M059J (cell line): ENCODE measurements at places on chromosomes 6 and 20.

DNA sequence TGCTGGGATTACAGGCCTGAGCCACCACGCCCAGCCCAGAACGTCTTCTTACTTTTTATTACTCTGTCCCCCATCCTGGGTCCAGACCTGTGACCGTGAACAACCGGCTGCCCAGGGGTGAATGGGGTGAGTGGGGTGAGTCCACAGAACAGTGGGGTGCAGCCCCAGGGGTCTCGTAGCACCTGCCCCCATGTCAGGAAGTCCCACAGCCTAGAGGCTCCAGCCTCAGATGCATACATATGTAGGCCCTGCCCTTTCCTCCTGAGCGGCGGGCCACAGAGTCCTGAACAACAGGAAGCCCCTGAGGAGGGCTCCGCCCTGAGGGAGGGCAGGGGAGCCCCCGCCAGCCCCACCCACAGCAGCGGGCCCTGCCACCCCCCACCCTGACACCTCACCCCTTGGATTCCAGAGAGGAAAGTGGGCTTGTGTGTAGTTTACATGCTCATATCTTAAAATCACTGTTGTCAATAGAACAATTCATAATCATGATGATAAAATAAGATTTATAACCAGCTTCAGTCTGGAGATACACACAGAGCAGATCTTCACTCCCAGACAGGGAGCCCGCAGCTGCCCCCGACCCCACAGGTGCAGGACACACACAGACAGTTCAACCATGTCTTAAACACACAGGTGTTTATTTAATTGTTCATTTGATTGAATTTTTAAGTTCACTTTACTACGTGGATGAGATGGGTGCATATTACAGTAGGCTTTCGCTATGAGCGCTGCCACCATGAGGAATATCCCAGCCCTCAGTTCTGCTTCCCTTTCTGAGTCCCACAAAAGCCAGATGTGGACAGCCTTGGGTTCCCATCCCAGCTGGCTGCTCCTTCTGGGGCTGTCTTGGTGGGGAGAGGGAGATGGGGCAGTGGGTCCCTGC, 12.4 kb upstream of the GMEB2 start:
- no peak for DNase-seq

- DNase-seq: no peak
Measured at GRCh38 chr20:17733767-17734304, 34.1 kb downstream of the BANF2 start.

DNA sequence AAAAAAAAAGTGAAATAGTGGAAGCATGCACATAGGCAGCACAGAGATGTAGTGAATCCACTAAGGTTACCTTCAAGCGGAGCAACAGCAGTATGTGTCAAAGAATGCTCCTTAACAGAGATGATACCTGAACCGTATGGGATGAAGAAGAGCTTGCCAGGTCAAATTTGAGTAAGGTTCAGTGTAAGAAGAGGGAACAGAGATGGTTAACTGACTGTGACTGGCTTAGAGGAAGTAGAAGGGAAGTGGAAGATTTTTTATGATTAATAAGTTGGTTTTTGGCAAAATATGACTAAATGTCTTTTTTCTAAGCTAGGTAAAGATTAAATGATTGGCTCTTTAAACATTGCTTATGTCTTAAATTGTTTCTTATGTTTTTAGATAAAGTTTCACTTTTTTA, 52.6 kb upstream of the C20orf144 start:
- DNase-seq: no peak

DNA sequence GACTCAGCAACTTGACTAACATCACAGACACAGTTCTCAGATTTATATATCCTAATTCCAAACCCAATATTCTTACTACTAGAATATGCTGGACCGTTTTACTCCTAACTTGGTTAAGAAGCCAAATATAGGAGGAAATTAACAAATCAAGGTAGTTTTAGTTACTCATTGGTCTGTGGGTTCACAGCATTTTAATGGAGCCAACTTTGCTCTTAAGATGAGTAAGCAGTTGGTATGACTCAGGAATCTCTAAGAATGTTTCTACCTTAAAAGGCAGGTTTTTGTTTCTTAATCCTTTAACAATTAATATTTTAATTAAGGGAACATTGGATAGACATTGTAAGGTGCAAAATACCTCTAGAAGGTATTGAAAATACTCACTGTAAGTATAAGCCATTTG, 31.6 kb downstream of the OPRM1 start:
- DNase-seq: peak; percentile 64

DNA sequence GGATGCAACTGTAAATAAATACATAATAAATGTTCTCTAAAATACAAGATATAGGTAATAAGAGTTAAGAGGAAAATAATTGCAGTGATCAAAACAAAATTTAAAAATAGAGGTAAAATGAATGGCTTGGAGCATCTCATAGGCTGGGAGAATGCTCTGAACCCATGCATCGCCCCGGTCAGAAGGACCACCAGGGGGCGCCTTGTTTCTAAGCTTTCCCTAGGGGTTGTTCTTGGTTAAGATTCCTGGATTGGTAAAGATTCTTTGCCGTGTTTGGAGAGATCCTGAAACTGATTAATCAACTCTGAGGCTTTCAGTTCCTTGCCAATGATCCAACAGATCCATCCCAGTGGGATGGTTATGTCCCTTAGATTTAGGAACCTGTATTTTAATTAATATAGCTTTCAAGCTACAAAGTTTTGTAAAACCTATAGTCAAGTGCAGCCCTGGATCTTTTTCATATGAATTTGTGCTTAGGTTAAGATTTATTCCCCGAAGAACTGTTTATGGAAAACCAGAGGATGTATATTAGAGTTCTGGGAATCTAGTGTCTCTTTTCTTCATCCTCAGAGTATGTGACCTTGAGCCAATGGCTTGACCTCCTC, 45.3 kb upstream of the PRELID3B start:
- peak; percentile 65 for DNase-seq

GRCh38 chr20:44017905-44018258, 103.2 kb downstream of the TOX2 start:
- no peak for DNase-seq

GRCh38 chr6:169802790-169803189, 51.4 kb downstream of the ERMARD start:
- DNase-seq: no peak

DNA sequence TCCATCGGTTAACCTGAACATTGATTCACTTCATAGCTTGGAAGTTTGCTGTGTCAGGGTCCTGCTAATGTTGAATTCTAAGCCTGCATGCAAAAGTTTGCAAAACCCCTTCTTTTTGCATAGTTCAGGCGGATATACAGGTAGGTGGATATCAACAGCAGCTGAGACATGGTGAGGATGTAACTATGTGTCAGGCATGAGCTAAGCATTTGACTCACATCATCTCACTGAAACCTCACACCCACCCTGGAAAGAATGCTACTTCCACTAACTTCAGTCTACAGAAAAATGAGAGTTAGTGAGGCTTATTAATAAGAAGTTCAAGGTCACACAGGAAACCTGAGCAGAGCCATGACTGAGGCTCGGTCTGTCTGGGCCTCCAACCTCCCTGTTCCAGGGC, 276.9 kb downstream of the BMP7 start:
- DNase-seq: peak; percentile 46

- DNase-seq: peak; percentile 32
Measured at GRCh38 chr6:89655122-89655521, 16.6 kb upstream of the LYRM2 start.

DNA sequence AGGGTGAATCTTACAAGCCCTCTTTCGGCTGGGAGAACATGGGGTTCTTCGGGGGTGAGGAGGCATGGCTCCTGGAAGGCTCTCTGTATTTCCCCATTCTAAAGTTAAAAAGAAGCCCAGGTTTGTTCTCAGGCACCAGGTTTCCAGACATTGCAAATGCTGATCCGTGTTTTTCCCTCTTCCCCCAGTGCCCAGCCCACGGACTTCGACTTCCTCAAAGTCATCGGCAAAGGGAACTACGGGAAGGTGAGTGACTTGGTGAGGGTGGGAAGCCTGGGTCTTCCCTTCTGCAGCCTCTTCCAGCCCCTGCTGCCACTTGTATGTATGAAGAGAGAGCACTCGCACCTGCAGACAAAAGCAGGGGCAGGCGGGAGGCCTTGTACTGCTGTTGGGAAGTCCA, 8.7 kb downstream of the SGK2 start:
- DNase-seq: no peak

- no peak for DNase-seq
Measured at GRCh38 chr20:1334761-1335160, 5.8 kb upstream of the SDCBP2 start.

DNA sequence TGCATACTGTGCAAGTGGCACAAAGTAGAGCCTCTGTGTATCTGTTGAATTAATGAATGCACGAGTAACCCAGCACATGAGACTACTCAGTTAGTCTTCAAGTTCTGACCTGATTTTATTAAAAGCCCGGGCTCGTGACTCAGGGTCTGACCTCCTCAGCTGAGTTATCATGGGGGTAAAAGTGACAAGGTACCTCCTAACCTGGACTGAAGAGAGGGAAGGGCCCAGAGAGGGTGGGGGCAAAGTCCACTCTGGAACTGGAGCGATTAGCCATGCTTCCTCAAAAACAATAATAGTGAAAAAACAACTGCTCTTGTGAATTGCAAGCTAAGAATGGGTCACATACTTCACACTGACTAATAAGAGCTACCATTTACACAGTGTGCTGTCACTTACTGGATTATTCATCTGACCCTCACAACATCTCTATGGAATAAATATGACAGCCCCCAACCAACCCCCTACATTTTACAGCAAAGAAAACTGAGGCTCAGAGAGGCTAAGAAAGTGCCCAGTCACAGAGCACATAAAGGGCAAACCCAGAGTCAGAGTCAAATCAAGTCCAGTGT, 26.7 kb downstream of the TRERF1 start:
- no peak for DNase-seq

DNA sequence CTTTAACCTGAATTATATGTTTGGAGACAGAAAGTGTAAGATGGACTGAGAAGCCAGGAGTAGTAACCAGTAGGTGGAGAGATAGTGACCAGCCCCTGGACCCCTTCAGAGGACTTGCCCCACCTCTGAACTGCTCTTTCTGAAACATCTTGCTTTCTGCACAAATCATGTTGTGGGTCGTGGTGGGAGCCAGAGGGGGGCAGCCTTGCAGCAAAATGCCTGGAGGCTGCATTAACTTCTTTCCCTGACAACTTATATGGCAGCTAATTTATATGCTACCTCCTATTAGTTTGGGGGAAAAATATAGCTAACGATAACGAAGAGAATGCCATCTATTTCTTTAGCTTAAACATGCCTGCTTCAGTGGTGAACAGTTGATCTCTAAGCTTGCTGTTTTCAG, 859.8 kb downstream of the MAFB start:
- peak; percentile 56 for DNase-seq

- DNase-seq: no peak
Measured at GRCh38 chr20:38128691-38129090, 36.4 kb downstream of the TGM2 start.

DNA sequence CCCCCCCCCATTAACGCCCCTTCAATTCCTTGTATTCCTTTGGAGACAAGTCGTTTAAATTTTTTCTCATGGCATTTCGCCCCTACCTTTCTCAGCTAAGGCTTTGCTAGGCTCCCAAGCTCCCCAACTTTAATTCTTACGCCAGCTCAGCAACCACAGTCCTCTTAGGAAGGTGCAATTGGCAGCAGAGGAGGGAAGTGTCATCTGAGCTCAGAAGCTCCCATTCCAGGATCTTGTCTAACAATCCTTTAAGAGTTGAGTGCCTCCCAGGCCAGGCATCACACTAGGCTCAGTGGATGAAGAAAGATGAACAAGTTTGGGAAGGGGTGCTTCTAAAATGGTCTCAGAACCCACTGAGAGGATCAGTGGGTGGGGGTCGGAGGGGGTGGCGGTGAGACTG, 131.2 kb upstream of the AKAP12 start:
- DNase-seq: peak; percentile 9

GRCh38 chr6:74250161-74250818, 554.3 kb downstream of the CD109 start:
- peak; percentile 26 for DNase-seq

- peak; percentile 92 for DNase-seq
Measured at GRCh38 chr6:163585932-163586437, 171.5 kb downstream of the QKI start.

DNA sequence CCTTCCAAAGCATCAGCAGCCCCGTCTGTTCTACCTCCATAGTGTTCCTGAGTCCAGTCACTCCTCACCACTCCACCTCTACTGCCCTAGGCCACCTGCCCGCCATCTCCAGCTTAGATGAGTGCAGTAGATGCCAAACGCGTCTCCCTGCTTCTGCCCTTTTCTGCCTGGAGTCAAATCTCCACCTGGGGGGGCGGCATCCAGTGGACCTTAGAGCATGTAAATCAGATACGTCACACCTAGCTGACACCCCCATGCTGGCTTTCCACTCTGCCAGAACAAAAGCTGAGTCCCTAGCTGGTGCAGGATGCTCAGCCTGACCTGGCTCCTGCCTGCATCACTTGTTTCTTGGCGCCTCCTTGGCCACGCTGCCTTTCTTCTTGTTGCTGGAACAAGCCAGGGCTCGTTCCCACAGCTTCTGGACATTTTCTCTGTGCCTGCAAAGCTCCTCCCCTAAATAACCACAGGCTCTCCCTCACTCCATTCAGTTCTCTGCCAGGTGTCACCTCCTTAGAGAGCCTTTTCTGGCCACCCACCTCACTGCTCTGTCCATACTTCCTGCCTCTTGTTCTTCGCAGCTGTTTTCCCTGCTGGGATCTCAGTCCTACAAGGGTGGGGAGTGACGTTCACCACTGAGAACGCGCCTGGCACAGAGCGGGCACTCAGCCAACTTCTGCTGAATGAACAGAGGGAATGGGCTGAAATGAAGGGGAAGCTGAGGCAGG, 5.8 kb downstream of the DDR1 start:
- no peak for DNase-seq

- no peak for DNase-seq
Measured at GRCh38 chr6:11206576-11206975, 25.9 kb downstream of the NEDD9 start.

DNA sequence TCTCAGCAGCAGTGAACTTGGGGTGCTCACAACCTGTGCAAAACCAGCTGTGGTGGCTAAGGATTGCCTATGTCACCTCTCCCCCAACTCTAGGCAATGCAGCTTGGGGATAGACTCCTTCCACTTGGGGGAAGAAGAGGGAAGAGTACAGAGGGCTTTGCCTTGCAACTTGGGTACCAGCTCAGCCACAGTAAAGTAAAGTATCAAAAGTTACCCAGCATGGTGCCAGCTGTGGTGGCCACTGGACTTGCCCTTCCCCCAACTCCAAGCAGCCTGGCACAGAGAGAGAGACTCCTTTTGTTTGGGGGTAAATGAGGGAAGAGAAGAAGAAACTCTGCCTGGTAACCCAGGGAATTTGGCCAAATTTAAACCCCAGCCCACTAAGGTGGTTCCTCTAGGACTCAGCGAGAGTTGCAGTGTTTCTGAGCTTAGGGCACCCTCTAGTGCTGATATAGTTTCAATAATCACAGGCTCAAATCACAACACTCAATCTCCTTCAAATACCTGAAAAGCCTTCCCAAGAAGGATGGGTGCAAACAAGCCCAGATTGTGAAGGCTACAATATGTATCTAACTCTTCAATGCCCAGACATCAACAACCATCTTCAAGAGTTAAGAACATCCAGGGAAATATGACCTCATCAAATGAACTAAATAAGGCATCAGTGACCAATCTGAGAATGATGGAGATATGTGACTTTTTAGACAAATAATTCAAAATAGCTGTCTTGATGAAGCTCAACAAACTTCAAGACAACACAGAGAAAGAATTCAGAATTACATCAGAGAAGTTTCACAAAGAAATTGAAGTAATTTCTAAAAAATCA, 7.6 kb upstream of the DEFB129 start:
- DNase-seq: peak; percentile 57

- DNase-seq: peak; percentile 98
Measured at GRCh38 chr6:169689287-169689686, 12.5 kb downstream of the WDR27 start.

- DNase-seq: no peak
Measured at GRCh38 chr20:46740214-46740609, 30.8 kb downstream of the SLC2A10 start.

- DNase-seq: no peak
Measured at GRCh38 chr20:19642860-19643259, 115.2 kb upstream of the RIN2 start.

- no peak for DNase-seq
Measured at GRCh38 chr20:3137492-3137891, 22.2 kb downstream of the FASTKD5 start.
